ENCODE measurements at places on chromosomes 1 and 21. TPM values are rescaled to one million over a fixed set of nuclear protein-coding genes. Genes with fewer than 3 reads are reported as not detected.

GRCh38 chr1:9164532-9164900 lies 35.6 kb upstream of the GPR157 start:
- no peak overlapping the region for H3K4me3 ChIP-seq
- no peak overlapping the region for H3K27ac ChIP-seq
- H3K27me3 ChIP-seq = no peaks in the 10 kb centered on the region
- H3K4me1 ChIP-seq = peaks cover 12% of the 10 kb centered on the region

DNA sequence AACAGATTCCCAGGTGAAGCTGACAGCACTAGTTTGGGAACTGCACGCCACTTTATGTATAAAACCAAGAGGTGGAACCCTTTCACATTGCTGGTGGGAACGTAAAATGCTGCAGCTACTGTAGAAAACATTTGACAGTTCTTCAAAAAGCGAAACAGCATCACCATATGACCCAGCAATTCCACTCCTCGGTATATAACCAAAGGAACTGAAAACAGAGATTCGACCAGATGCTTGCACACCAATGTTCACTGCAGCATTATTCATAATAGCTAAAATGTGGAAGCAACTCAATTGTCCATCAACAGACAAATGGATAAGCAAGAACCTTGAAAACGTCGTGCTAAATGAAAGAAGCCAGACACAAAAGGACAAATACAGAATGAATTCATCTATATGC lies 17.5 kb downstream of the RSPH1 start:
- H3K27me3 ChIP-seq = no peaks in the 10 kb centered on the region
- no peak overlapping the region for H3K27ac ChIP-seq
- DNase-seq = no peak
- no peak overlapping the region for H3K4me3 ChIP-seq
- H3K36me3 ChIP-seq = no peaks in the 10 kb centered on the region
- peaks cover 4% of the 10 kb centered on the region for H3K4me1 ChIP-seq

DNA sequence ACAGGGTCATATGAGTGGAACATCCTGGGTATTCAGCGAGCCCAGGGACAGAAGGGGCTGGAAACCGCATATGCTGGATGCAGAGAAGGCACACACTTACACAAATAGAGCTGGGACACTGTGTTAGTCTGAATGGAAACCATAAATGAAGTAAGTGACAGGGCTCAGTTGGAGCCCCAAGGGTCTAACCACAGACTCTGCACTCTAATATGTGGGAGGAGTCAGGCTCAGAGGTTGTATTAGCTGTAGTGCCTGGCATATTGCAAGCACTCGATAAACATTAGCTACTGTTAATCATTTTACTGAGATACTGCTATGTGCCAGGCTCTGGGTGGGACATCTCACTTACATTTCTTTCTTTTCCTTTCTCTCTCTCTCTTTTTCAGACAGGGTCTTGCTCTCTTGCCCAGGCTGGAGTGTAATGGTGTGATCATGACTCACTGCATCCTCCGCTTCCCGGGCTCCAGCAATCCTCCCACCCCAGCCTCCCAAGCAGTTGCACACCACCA lies 6.5 kb upstream of the OLIG1 start:
- no peak for DNase-seq
- H3K4me1 ChIP-seq = peaks cover 4% of the 10 kb centered on the region
- H3K27ac ChIP-seq = no peak overlapping the region
- H3K27me3 ChIP-seq = peaks cover 99% of the 10 kb centered on the region
- H3K4me3 ChIP-seq = no peak overlapping the region

DNA sequence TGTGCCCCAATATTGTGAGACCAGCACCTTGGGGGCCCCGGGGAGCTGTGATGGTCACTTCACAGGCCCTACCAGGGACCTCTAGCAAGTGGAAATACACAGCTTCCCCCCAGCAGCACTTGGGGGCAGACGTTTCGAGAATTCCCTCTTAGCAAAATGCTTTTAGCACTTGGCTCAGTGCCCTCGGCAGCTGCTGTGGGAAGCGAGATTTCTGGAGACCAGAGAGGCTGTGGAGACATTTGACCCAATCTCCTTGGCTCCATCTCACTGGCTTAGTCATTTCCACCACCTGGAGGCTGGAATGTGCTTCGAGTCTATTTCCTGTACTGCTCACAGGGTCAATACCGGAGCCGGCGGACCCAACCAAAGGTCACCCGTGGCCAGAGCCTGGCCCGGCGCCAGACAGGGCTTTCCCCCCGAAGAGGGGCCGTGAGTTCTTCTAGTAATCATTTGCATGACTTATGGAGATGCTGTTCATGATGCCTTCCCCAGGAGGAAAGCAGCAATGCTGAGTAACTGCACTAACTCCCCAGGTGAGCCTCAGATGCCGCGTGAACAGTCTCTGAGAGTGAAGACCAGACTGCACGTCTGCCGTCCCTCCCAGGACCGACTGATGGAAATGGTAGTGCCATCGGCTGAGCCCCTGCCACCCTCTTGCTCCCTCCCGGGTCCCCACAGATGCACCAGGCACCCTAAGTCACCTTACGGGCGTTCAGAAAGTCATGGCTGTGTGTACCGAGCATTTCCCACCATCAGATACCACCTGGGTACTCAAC lies 4.4 kb upstream of the C2CD2 start:
- no peak for DNase-seq
- H3K27ac ChIP-seq = no peak overlapping the region
- H3K4me3 ChIP-seq = no peak overlapping the region
- no peaks in the 10 kb centered on the region for H3K36me3 ChIP-seq

DNA sequence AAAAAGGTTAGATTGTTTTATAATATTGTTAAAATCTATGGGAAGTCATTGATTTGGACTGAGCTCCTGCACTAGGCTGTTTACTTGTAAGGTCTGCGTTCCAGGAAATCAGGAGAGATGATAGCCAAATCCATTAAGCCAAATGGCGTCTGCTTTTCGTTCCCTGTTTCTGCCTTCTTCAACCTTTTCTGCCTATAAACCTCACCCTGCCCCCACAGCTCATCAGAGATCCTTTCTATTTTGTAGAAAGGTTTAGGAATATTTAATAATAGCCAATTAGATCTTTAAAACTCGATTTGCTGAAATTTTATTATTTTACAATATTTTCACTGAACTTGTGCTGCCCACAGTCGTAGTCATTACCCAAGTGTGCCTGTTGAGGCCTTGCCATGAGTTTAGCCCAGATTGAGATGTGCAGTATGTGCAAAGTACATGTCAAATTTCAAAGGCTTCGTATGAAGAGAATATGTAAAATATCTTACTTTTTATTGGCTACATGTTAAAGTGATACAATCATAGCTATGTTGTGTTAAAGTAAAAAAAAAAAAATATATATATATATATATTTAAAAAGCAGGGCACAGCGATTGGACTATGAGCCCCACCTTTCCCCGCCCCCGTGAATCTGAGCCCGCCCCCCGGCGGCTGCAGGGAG lies 444 bp upstream of the IARS2 start:
- H3K27me3 ChIP-seq = no peaks in the 10 kb centered on the region
- peak overlapping the region; percentile 71 for H3K4me3 ChIP-seq
- peaks cover 7% of the 10 kb centered on the region for H3K36me3 ChIP-seq
- H3K4me1 ChIP-seq = peaks cover 14% of the 10 kb centered on the region
- H3K27ac ChIP-seq = no peak overlapping the region

- no peaks in the 10 kb centered on the region for H3K36me3 ChIP-seq
- no peak overlapping the region for H3K4me3 ChIP-seq
- peak; percentile 46 for DNase-seq
- H3K27me3 ChIP-seq = no peaks in the 10 kb centered on the region
These were observed 13.3 kb downstream of the PLPPR5 start for GRCh38 chr1:98991127-98992012.

DNA sequence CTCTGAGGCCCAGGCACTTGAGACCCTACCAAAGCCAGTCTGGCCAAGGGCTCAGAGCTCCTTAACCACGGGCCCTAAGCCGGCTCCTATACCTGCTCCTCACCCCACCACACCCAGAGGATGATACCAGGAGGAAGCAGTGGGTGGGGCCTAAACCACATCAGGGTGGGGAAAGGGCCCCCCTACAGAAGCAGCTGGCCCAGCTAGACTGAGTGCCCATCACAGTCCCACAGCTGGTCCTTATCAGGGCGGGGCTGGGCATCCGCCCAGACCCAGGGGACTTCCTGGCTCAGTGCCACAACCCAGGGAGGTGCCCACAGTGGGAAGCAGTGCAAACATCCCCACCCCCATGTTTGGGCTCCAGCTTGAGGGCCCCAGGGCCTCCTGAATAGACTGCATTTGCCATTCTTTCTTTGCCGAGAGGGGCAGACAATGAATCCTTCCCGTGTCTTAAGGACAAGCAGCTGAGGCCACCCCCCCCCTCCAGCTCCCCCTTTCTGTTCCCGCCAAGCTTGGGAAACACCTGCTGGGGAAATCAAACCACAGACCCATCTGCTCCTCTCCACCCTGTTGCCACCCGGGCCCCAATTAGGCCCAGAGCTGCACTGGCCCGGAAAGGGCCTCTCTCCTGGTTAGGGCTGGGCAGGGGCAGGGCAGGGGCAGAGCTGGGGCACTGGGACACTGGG lies 6.2 kb downstream of the E2F2 start:
- H3K27me3 ChIP-seq = peaks cover 2% of the 10 kb centered on the region
- peak; percentile 26 for DNase-seq
- no peak overlapping the region for H3K4me3 ChIP-seq

Gene CACHD1
- 61.0 TPM for total RNA-seq

DNA sequence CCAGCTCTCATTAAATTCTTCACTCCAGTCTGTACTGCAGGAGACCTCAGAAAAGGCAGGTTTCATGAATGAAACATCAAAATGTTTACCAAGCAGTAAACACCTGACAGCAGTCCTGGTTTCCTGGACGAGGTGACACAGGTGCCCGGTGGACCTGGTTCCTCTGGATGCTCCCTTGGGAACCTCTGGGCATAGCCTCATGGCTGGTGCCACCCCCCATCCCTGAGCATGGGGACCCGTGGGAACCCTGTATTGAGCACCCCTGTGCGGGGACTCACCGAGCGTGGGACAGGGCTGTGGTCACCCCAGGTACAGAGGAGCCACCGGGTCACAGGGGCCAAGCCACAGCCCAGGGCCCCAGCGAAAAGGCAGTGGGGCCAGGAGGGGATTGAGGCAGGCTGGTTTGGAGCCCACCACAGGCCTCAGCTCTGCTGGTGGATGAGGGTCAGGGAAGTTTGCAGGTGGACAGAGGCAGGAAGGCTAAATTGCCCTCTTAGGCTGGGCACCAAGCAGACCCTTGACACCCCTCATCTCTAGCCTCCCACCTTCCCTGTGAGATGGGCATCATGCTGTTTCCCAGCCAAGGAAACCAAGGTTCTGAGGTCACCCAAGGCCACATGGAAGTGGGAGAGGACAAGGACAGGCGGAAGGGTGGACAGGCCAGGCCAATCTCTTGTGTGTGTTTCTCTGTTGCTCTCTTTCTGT lies 158.4 kb downstream of the PTPRU start:
- H3K27me3 ChIP-seq = no peaks in the 10 kb centered on the region
- no peaks in the 10 kb centered on the region for H3K36me3 ChIP-seq
- peaks cover 3% of the 10 kb centered on the region for H3K4me1 ChIP-seq
- no peak overlapping the region for H3K27ac ChIP-seq
- no peak for DNase-seq
- no peak overlapping the region for H3K4me3 ChIP-seq

DNA sequence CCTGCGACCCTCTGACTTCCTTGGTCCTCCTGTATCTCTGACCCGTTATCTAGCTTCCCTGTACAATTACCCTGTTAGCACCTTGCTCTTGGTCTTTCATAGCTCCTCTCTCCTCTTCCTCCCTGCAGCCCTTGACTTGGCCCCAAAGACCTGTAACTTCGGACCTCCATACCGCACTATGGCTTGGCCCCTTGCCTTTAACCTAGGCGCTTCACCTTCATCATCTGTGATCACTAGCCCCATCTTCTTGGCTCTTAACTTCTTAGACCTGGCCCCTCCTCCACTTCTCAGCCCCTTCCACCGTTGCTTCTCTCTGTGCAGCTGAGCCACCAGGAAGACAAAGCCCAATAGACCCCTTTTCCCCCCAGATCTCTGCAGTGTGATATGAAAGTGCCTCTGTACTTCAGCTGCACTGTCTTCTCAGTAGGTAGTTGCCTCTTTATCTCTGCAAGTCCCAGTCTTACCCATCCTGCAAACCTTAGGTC lies 740 bp downstream of the ZNF691 start:
- H3K27ac ChIP-seq = no peak overlapping the region
- DNase-seq = no peak
- peaks cover 4% of the 10 kb centered on the region for H3K36me3 ChIP-seq
- peaks cover 12% of the 10 kb centered on the region for H3K4me1 ChIP-seq
- peak overlapping the region; percentile 78 for H3K4me3 ChIP-seq
